Neural progenitor cell (in vitro differentiated cells): ENCODE measurements at places on chromosomes 6 and 20. TPM values are rescaled to one million over a fixed set of nuclear protein-coding genes. Genes with fewer than 3 reads are reported as not detected.

The PNLDC1 gene
- total RNA-seq = 0.06 TPM in 1 of 2 replicates, not detected in the other

The RNF182 gene
- total RNA-seq = 10.3 and 15.3 TPM in 2 replicates

The ESR1 gene
- 0.03 TPM in 1 of 2 replicates, not detected in the other for total RNA-seq

The SIRPD gene
- total RNA-seq = not detected in 2 replicates

The LRRN4 gene
- total RNA-seq = not detected in 2 replicates

The MYBL2 gene
- total RNA-seq = 28.8 and 62.5 TPM in 2 replicates

The OARD1 gene
- 41.9 and 67.9 TPM in 2 replicates for total RNA-seq

The APOM gene
- 2.6 and 4.2 TPM in 2 replicates for total RNA-seq

The EPPIN gene
- total RNA-seq = not detected in 2 replicates

The CRISP3 gene
- not detected in 2 replicates for total RNA-seq

The COL21A1 gene
- total RNA-seq = 0.43 and 0.95 TPM in 2 replicates

The NR2E1 gene
- total RNA-seq = 0.25 and 1.0 TPM in 2 replicates

The LY6G5B gene
- total RNA-seq = 2.8 and 8.6 TPM in 2 replicates

The PAX1 gene
- total RNA-seq = not detected in 2 replicates

The CDH22 gene
- total RNA-seq = 0.13 and 0.28 TPM in 2 replicates

The PLEKHG1 gene
- total RNA-seq = 4.6 and 4.7 TPM in 2 replicates

The SLC22A16 gene
- total RNA-seq = not detected in 2 replicates

The SRSF12 gene
- total RNA-seq = 19.2 and 23.2 TPM in 2 replicates

The ENPP1 gene
- 7.8 and 9.7 TPM in 2 replicates for total RNA-seq

The TOMM34 gene
- 27.3 and 51.8 TPM in 2 replicates for total RNA-seq

The TRMT6 gene
- 10.7 and 11.1 TPM in 2 replicates for total RNA-seq

The NCOA6 gene
- total RNA-seq = 10.9 and 14.3 TPM in 2 replicates

The TPD52L1 gene
- 2.7 and 9.5 TPM in 2 replicates for total RNA-seq

The LY6G6F gene
- total RNA-seq = not detected in 2 replicates

The RHAG gene
- not detected in 2 replicates for total RNA-seq

The PDE10A gene
- total RNA-seq = 11.9 and 17.3 TPM in 2 replicates

The BTN1A1 gene
- total RNA-seq = not detected in 2 replicates

The NKAPL gene
- total RNA-seq = not detected in 2 replicates

The PPIL6 gene
- total RNA-seq = 4.8 and 7.9 TPM in 2 replicates

The BPIFB1 gene
- total RNA-seq = not detected in 2 replicates

The MLN gene
- total RNA-seq = not detected in 2 replicates

The C4A gene
- 1.7 and 4.3 TPM in 2 replicates for total RNA-seq

The ADGRF4 gene
- total RNA-seq = not detected in 2 replicates

The CST4 gene
- total RNA-seq = not detected in 2 replicates

The STX11 gene
- 0.06 TPM in 1 of 2 replicates, not detected in the other for total RNA-seq

The DAAM2 gene
- total RNA-seq = 2.1 and 3.2 TPM in 2 replicates

The LCA5 gene
- total RNA-seq = 10.7 and 13.2 TPM in 2 replicates

The ZNFX1 gene
- total RNA-seq = 6.3 and 6.9 TPM in 2 replicates

The BAG2 gene
- 0.84 and 1.5 TPM in 2 replicates for total RNA-seq

The SLC17A3 gene
- not detected in 2 replicates for total RNA-seq

The MEP1A gene
- not detected in 2 replicates for total RNA-seq

The ARMC2 gene
- 2.9 and 3.7 TPM in 2 replicates for total RNA-seq
